SW480 (cell line): ENCODE measurements at places on chromosomes 3 and 15.

DNA sequence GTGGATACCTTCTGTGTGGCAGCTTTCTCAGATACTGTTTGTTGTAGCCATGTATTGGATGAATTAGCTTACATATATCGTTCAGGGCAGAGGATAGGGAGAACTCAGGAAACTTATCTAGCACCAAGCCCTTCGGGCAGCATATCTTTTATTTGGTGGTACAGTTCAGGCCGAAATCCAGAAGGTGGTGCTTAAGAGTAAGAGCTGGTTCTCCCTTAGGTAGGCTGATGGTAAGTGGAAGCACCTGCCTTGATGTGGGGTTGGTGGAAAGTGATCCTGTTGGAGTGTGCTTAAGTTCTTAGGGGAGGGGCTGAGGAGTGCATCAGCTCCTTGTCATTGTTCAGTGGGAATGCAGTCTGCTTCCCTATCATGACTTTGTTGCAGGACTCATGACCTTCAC, 187.5 kb downstream of the DOCK3 start:
- peak; percentile 22 for DNase-seq

DNA sequence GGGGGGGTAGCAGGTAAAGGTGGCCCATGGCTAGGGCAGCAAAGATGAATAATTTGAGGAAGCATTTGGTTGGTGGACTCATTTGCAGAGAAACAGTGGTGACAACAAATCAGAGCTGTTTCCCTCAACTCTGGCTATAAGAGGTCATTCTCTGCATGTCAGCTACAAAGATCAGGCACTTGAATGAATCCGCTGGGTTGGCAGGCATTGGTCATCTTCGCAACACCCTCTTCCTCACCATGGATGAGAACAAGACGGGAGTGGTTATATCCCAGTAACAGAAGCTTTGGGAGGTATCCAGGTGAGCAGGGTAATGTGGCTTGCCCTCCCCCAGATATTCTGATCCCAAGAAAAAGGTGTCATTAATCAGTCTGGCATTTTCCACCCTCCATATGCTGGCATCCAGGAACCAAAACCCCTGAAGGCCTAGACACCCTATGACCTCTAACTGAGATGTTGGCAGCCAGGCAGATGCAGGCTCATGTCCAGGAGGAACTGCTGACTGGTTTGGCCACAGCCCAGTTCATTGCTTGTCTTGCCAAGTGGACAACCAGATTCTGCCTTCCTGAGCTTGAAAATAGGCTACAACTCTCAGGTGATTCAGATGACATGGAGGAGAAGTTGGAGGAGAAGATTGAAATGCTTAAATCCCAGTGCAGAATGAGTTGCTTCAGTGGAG, 108.9 kb upstream of the TRIM42 start:
- DNase-seq: no peak

DNA sequence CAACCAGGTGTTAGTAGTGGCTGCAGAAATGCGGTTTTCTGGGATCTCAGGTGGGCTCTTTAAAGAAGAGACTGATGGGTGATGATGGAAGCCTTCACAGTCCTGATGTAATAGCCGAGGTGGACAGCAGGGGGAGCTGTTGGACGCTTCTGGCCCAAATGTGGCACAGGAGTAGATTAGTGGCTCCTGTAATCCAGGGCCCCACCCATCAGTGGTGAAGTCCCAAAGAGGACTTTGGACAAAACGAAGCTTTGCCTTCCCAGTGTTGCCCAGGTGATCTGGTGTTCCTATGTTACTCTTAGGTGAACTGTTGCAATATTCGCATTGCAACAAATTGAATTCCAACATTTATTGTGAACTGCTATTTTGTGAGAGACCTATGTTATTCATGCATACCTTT, 31.8 kb upstream of the MYZAP start:
- DNase-seq: peak; percentile 54

- no peak for DNase-seq
Observed at GRCh38 chr3:128632301-128632700, 18.3 kb downstream of the RPN1 start.

DNA sequence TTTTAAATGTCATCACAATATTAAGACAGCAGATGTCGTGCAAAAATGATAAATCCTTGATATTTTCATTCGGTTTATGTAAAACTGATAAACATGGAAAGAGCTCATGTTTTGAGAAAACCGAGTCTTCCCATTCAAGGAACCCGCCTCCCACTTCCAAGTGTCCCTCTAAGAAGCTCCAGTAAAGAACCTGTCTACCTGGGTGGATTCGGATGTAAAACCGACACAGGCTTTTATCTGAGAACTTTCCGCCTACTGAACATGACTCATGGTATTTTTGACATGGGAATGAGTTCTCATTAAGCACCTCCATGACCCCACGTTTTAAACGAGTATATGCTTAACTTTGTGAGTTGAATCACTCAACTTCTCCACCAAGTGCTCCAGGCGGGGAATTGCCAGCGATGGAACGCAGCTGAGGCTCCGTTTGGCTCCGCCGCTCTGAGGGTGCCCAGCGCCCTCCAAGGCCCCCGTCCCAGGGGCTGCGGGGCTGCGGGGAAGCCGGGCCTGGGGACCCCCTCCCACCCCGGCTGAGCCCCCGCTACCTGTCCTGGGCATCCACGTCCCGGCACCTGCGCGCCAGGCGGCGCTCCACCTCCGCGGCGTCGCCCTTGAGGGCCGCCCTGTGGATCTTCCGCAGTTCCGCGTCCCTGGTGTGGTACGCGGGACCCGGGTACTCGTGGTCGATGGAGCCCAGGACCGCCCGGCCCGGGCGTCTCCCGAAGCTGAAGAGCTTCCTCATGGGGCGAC, 119.9 kb downstream of the LMLN start:
- peak; percentile 36 for DNase-seq

GRCh38 chr3:77320514-77320913, 280.6 kb downstream of the ROBO2 start:
- DNase-seq: no peak

- DNase-seq: no peak
Observed at GRCh38 chr3:97954228-97954827, 17.9 kb downstream of the RIOX2 start.

DNA sequence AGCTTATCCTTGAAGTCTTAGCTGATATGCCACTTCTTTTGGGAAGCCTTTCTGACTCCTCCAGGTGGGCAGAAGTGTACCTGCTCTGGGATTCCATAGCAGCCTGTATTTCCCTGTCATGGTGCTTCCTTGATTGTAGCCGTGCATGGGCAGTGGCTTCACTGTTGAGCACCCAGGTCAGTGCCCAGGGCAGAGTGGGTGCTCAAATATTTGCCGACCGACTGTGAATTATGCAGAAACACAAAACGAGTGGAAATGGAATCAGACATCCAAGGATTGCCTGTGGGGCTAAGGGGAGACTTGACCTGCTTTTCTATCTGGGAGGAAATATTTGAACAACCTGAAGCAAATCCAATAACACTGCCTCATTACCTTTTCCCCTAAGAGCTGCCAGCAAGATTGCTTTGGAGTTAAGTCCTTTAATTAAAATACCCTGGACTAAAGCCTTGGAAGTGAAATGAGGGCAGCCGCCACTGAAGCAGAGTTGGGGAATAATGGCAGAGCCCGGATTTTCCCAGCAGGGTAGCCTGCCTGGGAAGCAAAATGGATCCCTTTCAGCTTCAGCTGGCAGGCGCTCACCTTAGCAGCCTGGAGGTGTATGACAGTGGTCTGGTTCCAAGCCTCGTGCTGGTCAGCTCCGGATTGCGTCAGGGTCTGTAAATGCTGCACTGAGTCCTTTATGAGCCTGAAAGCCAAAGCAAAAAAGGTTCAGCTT, 14.9 kb downstream of the ACOX2 start:
- no peak for DNase-seq

- DNase-seq: no peak
Observed at GRCh38 chr15:73001840-73002239, 50.4 kb upstream of the NEO1 start.

GRCh38 chr3:132641837-132642538, 17.6 kb downstream of the ACAD11 start:
- peak; percentile 62 for DNase-seq

DNA sequence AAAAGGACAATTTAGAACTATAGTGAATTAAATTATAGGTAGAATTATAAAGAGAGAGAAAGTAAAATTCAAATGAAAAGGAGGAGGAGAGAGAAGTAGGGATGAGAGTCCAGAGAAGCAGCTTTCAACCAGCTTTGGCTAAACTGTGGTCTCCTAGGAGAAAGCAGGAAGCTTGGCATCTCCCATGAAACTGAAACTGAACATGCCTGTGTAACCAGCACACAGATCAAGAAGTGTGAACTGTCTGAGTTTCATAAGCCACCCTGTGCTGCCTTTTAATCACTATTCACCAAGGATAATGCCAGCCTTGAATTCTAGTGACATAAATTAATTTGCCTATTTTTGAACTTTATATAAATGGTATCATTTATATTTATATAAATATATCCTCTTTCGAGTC, 128.5 kb downstream of the MYRIP start:
- DNase-seq: peak; percentile 7

DNA sequence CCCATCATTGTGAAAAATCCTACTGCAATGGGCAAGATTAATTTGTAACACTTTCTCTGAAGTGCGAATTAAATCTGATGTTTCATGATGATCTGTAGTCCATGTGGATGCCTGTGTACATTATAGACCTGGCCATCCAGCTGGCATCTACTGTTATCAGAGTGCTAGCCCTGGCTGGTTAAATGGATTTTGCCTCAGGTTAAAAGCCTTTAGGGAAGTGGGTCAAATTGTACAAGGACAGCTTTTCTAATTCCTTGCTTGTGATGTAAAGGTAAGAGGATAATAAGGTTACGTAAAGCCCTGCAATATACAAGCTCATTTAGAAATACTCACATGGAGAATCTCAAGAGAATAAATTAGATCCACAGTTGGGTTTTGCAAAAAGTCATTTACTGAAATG, 138.2 kb downstream of the EPHA3 start:
- DNase-seq: no peak

- DNase-seq: no peak
Observed at GRCh38 chr3:54223063-54223462, 100.7 kb downstream of the CACNA2D3 start.
